ENCODE measurements at places on chromosomes 11 and 22.

DNA sequence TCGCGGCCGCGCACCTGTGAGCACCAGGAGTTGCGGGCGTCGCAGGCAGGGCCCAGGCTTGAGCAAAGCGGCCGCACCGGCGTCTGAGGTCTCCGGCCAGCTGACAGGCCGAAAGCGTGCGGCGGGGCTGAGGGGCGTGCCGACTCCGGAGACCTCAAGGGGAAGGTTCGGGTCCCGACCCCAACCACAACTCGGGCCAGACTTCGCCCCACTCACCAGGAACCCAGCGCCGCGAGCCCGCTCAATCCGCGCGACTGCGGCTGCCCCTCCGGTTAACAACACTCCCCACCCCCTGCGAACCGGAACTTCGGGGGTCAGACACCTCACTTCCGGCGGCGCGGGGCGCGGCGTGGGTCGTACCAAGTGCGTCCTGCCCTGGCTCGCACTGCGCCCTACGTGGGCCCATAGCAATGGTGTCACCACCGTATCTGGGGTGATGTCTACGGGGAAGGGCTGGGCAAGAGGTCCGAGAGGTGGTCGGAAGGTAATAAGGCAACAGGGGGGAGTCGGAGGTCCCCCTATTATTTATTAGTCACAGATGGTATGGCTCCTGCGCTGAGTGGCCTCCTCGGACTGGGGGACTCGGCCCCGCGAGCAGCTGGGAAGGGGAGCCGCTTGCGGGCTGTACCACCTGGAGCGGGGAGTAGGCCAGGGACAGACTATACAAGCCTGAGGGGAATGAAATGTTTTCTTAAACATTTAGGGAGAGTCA, at the start of gene SYVN1:
SYVN1 (minus strand) TSS at position 280 of the 712 bp plus-strand sequence. CDS start 918 bp downstream, outside the sequence.
- DNase-seq, result peak; percentile 95

GRCh38 chr11:127109796-127110480, 109.4 kb upstream of the KIRREL3 start:
- no peak for DNase-seq

DNA sequence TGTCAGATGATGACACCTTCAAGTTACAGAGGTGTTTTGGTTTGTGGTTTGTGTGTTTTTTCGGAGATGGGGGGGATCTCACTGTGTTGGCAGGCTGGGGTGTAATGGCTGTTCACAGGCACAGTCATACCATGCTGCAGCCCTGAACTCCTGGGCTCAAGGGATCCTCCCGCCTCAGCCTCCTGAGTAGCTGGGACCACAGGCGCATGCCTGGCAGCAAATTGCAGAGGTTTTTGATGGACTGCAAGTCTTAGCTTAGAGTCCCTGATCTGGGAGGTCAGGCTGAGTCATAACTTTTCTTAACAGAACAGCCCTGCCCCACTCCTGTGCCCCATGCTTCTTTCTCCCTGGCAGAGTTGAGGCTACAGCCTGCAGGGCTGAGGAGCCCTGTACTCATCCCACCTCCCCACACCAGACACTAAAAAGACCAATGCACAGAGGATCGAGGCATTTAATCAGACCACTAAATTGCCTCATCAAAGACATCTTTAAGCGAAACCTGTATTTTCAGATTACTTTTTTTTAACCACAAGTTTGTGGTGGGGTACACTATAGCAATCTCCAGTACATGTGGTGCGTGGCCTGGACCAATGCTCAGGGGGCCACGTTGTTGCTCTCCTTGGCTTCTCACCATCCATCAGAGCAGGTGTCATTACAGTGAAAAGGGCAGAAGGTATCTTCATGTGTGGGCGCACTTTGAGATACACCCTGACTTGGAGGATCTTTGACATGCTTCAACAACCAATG, 17.1 kb upstream of the ADORA2A start:
- no peak for DNase-seq

- no peak for DNase-seq
These were observed 5.5 kb upstream of the PHLDA2 start for GRCh38 chr11:2934611-2935239.

GRCh38 chr11:132312161-132312560, 941.7 kb downstream of the NTM start:
- DNase-seq, result peak; percentile 6

DNA sequence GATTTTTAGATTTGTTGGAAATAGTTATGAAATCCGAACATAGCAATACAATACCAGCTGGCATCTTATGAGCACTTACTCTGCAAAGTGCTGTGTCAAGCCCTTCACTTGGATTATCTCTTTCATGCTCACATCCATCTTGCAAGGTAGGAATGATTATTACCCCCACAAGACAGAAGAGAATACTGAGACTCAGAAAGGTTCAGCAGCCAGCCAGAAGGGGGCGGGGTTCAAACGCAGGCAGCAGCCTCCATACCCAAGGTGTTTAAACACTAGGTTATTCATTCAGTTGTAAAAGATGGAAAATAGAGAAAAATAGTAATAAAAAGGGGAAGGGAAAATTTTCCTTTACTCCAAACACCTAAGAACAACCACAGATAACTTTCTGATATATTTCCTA, 158.5 kb downstream of the CCDC34 start:
- no peak for DNase-seq

- DNase-seq, result no peak
These were observed 1.2 kb downstream of the BID start for GRCh38 chr22:17772958-17773605.

- DNase-seq, result no peak
These were observed 123.8 kb downstream of the RAB38 start for GRCh38 chr11:88051396-88051795.

GRCh38 chr11:8440649-8441048, 153.4 kb downstream of the STK33 start:
- DNase-seq, result no peak

DNA sequence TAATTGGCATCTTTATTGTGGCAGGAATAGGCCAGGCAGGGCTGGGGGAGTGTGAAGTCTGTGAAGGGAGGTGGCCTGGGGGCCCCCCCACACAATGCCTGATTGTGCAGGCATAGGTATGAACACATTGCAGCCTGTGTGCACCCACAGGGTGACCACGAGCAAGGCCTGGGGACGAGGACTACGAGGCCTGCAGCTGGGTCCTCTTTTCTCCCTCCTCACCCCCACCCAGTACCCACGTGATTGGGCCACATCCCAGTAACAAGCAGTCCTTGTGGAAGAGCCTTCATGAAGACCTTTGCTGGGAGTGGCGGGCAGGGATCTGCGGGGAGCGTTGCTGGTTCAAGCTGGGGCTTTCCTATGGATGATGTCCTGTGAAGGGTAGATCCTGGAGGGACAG, 29.3 kb downstream of the ZBTB16 start:
- DNase-seq, result no peak

DNA sequence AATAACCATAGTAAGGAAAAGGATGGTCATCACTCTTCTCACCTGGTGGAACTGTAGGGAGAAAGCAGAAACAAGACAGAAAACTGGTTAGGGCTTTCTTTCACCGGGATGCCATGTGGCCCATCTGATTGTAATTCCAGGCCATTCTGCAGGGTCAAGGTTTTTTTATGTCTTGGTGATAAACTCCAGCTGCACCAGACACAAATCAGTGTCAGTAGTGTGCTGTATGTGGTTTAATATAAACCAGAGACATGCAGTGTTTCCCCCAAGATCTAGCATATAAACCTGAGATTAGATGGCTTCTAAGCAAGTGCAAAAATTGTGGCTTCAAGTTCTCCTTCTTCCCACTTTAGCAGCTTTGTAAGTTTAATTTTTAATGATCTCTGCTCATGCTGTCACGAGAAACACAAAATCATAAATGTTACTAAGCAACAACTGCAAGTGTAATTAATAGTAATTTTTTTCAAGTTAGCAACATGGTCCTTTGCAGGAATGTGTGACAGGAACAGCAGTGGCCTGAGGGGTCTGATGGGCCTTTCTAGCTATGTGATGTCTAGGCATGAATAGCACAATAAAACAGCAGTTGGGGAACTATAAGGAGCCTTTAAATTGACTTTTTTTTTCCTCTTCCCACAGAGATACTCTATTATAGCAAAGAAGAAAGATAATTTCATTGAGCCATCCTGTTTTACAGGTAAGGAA, 41.6 kb downstream of the BDNF start:
- no peak for DNase-seq

GRCh38 chr11:99592266-99592665, 571.5 kb downstream of the CNTN5 start:
- no peak for DNase-seq

DNA sequence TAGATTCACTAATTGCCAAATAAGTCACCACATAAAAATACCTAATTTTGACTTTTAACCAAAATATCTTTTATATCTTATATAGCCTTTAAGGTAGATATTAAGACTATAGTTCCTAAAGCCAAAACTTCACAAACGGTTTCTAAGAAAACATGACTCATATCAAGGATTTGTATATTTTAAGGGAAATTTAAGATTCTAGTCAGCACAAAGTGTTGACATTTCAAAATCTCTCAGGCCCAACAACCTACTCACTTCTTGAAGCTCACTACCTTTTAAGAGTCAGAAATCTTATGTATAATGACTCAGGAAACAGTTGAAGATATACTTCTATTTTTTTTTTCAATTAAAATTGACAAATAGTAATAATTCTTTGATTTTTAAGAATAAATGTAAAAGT, 221.9 kb downstream of the SBF2 start:
- no peak for DNase-seq

DNA sequence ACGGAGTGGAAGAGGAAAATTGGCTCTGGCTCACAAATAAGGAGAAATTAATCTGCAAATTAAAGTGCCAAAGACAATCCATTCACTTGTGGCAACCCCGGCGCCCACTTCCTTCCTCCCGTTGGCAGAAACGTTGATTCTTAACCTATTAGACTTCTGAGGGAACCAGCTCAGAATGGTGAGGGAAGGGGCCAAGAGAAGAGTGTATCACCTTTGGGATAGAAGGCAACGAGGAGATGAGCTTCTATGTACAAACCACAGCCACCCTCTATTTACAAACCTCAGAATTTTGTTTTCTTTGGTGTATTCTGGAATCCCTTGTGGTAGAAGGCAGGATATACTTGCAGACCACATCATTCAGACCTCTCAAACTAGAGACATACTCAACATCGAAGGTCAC, 1.1 kb downstream of the MB start:
- no peak for DNase-seq

DNA sequence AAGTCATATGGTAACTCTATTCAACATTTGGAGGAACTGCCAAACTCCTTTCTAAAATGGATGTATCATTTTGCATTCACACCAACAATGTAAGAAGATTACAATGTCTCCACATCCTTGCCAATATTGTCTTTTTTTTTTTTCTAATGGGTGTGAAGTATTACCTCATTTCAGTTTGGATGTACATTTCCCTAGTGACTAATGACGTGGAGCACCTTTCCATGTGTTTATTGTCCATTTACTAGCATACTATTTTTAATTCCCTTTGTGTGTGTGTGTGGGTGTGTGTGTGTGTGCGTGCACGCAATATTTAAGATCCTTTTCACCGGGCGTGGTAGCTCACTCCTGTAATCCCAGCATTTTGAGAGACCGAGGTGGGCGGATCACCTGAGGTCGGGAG, 62.7 kb downstream of the APOL3 start:
- DNase-seq, result no peak

DNA sequence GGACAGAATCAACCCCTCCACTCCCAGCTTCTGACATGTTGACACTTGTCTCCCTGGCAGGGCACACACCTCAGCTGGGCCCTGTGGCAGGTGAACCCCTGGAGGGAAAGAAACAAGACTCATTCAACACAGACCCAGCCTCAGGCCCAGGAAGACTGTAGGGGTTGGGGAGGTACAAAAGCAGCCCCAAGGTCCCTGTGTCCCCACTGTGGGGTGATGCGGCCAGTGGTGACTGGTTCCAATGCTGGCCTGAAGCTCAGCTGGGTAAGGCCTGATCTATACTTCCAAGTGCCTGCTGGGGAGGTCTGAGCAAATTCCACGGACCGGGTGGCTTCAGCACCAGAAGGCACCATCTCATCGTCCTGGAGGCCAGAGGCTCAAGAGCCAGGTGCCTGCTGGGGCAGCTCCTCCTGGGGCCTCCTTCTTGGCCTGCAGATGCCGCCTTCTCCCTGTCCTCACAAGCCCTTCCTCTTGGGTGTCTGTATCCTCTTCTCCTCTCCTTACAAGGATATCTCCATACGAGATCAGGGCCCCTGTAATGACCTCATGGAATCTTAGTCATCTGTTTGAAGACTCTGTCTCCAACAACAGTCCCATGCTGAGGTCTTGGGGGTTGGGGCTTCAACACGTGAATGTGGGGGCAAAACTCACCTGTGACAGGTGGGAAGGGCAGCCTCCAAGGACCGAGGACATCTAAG, 1492.1 kb downstream of the BRD1 start:
- no peak for DNase-seq

DNA sequence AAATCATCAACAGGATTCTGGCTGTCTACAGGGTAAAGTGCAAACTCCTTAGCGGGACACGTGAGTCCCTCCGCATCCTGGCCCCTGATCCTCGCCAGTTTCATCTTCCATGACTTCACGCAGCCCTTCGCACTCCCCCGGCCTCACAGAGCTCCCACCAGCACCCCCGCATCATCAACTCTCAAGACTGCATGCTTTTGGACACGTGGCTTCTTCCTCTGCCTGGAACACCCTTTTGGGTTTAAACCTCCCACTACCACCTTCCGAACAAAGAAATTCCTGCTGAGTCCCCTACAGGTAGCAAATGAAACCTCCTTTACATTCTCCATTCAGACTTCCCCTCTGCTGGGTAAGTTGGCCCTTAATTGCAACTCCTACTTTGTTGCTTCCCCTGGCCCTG, 12.6 kb upstream of the EIF3M start:
- no peak for DNase-seq

- no peak for DNase-seq
These were observed 812.2 kb downstream of the LRRC4C start for GRCh38 chr11:40647295-40647694.

DNA sequence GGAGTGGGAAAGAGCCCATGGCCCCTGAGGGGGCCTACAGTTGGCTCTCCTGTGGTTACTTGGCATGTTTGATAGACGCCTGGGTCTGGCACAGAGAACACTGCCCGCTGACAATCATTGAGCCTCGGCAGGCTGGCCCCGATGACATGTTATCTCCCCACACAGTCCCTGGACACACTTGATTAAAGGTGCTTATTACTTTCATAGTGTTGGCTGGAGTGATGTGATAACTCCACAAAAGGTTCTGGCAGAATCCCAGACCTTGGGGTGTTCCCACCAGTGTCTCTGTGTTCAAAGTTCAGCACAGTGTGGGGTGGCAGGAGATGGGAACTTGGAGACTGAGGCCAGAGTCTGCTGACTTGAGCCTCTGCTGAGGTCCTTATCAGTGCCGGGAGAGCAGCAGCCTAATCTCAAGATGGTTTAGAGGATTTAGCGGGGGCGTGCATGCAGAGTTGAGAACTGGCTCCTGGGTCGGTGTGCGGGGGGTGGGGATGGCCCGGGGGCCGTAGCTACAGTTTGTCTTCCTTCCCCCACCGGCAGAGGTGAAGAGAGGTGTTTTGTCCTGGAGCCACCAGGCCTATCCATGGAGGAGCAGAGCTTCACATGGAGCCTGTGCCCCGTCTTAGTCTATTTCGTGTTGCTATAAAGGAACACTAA, 22.5 kb downstream of the PARVB start:
- DNase-seq, result no peak

DNA sequence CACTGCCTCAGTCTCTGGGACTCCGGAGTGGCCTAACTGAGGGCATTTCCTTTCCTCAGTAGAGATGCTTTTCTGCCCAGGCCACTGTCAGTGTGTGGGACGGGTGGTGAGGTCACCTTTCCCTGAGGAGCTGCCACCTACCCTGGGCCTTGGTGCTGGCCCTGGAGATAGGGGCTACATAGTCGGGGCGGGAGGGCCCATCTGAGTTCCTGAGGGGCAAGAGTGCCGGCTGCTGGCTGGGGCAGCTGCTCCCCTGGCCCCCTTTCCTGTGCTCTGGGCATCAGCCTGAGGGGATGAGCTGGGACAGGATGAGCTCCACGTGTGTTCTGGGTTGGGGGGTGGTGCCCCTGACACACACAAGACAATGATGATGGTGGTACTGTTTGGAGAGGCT, 5.4 kb downstream of the KCNC1 start:
- no peak for DNase-seq
